ENCODE measurements at places on chromosomes 1 and 21.
A peak's percentile ranks its signal among the peaks of the same experiment; 100 is the strongest.

DNA sequence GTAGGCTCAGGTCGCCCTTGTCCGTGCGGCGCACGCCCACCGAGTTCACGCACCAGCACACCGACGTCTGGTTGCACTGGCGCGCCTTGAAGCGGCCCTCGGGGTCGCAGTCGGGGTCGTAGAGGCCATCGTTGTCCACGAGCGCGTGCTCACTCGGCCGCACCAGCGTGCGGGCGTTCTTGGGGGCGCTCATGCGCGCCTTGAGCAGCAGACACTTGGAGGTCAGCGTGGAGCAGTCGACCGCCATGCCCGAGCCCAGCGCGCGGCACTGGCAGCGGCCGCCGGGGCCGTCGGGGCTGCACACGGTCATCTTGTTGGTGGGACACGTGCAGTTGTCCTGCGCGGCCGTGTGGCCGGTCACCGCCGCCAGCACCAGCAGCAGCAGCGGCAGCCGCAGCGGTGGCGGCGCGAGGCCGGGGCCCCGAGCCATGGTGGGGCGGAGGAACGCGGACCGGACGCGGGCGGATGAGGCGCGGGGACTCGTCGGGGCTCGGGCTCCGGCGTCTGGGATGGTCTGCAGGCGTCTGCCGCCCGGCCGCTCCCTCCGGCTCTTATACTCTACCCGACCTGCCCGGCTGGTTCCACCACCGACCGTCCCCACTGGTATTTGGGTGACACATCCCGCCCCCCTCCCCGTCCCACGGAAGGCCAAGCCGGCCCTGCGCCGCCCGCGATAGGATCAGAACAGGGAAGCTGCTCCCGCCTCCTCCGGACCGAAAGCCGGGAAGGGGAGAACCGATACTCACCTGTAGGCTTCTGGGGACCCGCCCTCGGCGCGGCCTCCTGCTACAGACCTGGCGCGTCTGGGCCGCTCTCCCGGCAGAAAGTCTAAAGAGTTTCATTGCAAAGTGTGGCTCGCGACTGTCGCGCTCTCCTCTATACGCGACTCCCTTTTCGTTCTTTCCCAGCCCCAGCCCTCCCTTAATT is at the start of gene TACSTD2:
TSS of gene TACSTD2 (minus strand) at position 526 of the 927 bp plus-strand sequence. CDS start at position 430, 96 bp downstream.
- DNase-seq: no peak

- no peak for DNase-seq
Observed at GRCh38 chr1:184494929-184495328, 108.1 kb downstream of the C1orf21 start.

DNA sequence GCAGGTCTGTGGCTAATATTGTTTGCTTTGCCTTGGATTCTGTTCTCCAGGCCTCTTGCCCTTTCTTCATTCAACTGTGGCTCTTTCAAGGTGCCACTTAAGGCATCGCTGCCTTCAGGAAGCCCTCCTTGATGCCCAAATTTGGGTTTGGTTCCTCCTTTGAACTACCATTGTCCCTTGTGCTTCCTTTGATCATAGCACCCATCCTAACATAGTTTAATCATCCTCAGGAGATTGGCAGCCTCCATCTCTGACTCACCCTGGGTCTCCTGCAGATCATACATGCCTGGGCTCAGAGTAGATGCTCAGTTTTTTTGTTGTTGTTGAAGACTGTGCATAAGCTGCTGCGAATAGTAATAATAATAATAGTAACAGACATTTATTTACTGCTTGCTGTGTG is 54.4 kb upstream of the ACOT11 start:
- no peak for DNase-seq

- no peak for DNase-seq
Observed at GRCh38 chr1:17795081-17795809, 40.1 kb downstream of the ACTL8 start.

DNA sequence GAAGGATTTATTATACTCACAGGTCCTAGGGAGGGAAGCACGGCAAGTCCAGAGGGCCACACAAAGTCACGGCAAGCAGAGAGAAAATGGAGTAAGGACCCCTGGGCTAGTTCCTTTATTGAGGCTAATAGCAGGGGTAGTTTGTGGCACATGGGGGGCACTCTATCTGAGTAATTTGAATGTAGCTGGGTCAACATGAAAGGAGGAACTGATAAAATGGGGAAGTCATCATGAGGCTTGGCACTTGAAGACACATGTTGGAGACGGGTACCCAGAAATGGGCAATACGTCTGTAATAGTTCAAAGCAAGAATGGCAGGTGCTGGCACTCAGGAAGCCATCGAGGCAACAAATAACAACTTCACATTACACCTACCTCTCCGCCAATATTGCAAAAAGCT is 1136.4 kb downstream of the MRPL39 start:
- no peak for DNase-seq

DNA sequence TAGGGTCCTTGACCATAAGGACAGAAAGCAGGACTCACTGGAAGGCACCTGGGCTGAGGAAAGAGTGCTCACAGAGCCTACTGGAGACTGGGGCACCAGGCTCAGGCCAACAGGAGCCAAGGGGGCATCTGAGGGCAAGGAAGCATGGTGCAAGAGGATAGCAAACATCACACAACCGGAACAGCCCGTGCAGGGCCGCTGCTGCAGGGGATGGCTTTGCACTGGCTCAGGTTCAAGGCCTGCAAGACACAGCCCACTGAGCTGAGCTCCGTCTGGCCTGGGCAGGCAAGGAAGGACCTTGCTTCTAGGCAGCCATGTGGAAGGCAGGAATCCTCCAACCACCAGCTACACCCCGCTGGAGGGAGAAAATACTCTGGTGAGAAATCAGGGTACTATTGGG is 59.8 kb upstream of the KIF26B start:
- DNase-seq: peak; percentile 26

DNA sequence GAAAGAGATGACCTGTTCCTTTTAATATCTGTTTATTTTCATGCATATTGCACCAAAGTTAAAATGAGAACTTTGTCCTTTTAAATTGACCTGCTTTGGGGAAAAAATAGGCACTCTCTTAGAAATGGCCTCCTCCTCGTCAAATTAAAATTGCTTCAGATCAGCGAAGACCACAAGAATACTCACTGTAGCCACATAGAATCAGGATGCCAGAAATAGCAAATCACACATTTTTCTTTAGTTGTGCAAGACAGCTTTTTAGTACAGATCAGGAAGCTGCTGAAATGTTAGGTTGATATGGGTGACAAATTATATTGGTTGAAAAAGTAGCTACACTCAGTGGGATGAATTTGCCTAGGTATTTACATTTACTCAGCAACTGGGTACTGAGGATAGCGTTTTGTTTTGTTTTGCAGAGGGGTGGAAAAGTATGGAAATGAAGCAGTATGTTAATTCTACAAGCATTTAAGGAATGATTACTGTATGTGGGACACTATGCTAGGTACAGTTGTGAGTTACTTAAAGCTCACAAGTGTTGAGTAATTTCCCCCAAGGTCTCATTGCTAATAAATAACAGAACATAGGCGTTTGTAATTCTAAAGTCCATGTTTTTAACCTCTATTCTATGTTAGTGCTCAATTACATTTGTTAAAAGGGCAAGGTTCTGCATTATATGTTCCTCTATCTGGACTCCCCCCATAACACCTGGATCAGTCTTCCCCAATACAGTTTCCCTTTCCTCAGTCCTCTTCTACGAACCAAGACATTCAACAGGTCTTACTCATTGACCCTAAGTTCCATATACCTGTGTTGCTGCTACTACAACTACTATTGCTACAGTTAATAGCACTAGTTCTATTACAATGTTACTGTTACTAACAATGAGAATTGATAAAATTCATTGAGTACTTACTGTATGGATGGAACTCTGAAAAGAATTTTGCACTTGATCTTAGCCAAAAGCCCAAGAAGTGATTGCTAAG is 99.4 kb upstream of the S1PR1 start:
- no peak for DNase-seq

GRCh38 chr1:104082221-104082620 is 332.5 kb downstream of the AMY1C start:
- DNase-seq: no peak

- DNase-seq: no peak
Observed at GRCh38 chr1:5798151-5798730, 194.0 kb downstream of the NPHP4 start.

- DNase-seq: no peak
Observed at GRCh38 chr1:31567956-31568570, 8.3 kb upstream of the TINAGL1 start.

GRCh38 chr1:36834586-36834985 is 199.7 kb downstream of the GRIK3 start:
- DNase-seq: no peak

DNA sequence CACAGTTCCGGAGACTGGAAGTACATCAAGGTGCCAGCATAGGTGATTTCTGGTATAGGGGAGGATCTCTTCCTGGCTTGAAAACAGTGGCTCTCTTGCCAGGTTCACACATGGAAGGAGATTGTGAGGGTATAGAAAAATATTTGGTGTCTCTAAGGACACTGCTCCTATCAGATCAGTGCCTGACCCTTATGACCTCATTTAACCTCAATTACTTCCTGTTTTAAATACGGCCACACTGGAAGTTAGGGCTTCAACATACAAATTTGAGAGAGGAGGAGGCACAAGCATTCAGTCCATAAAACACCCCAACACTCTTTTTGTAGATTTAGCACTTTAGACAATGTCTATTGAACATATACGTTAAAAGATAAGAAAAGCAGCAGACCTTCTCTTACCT is 37.0 kb downstream of the COL6A1 start:
- no peak for DNase-seq

GRCh38 chr21:42343556-42343955 is 7.2 kb downstream of the TFF2 start:
- DNase-seq: no peak

- DNase-seq: no peak
Observed at GRCh38 chr1:55650444-55650843, 435.3 kb upstream of the USP24 start.

- DNase-seq: no peak
Observed at GRCh38 chr1:67838180-67838910, 5.1 kb upstream of the GNG12 start.

GRCh38 chr1:119773711-119774241 is 5.1 kb upstream of the HMGCS2 start:
- DNase-seq: no peak

- DNase-seq: peak; percentile 29
Observed at GRCh38 chr1:157025856-157026255, 19.7 kb downstream of the ARHGEF11 start.

- no peak for DNase-seq
Observed at GRCh38 chr21:45454060-45454925, 49.3 kb downstream of the COL18A1 start.
